ENCODE measurements at places on chromosomes 1 and 21. TPM values are rescaled to one million over a fixed set of nuclear protein-coding genes. Genes with fewer than 3 reads are reported as not detected.

ARV1 gene
- polyA plus RNA-seq: 14.1 TPM

KRTAP13-2 gene
- polyA plus RNA-seq: not detected

GRCh38 chr1:110982320-110982719 lies 18.6 kb upstream of the LRIF1 start:
- no peak for DNase-seq

SPATA1 gene
- 1.8 TPM for polyA plus RNA-seq

GRCh38 chr1:58465825-58466629 lies 80.5 kb downstream of the OMA1 start:
- no peak for DNase-seq

- no peak for DNase-seq
Observed at GRCh38 chr1:201608635-201609395, 69.9 kb downstream of the NAV1 start.

SLC6A9 gene
- 5.1 TPM for polyA plus RNA-seq

DNA sequence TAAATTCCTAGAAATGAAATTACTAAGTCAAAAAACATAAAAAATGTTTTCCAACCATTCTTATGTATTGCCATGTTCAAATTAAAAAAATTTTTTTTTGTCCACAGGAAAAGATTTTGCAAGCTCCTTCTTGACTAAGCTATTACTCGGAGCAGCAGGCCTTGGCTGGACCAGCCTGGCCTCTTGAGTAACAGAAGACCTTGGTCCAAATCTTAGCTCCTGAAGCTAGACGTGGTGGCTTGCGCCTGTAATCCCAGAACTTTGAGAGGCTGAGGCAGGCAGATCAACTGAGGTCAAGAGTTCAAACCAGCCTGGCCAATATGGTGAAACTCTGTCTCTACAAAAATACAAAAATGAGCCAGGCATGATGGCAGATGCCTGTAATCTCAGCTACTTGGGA lies 77.6 kb downstream of the CLSTN1 start:
- DNase-seq: no peak

DNA sequence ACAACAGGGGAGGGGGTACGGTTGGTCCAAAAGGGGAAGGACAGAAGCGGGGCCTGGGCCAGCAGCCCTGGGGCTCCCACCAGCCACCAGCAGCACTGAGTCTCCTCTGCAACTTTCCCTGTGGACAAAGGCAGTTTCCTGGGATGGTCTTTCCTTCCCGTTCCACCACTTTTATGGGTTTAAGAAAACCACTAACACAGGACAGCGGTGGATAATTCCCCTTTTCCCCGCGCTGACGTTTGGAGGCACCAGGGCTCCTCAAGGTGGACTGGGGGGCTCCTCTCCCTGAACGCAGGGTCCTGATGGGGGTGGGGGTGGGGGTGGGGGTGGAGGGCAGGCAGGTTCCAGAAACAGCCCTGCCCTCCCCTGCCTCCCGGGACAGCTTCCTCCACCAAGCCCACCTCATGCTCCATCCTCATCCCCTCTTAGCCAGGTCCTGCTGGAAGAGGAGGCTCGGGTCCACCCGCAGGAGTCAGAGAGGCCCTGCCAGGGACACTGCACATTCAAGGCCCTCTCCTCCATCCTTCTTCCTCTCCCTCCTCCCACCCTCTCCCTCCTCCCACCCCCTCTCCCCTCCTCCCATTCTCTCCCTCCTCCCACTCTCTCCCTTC lies 4.8 kb upstream of the COL6A1 start:
- no peak for DNase-seq

DNA sequence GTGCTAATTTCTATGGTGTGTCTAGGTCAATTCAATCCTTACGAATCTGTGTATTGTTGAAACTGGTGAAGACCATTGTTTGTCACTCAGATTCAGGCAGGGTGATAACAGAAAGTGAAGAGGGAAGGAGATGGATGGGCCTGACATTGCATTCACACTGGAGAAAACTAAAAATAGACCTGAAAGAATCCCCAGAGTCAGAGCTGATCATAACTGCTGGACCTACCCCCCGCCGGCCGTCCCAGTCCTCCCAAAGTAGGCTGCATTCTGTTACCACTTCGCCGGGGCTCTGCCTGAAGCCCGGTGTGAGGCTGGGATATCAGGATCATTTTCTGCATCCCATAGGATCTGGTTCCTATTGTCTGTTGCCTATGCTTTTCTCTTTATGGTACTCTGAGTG lies 121.1 kb downstream of the NUF2 start:
- no peak for DNase-seq

Data from hindlimb muscle (tissue), 1 donor.